ENCODE measurements at places on chromosomes 13 and 19.

- no peak for DNase-seq
Observed at GRCh38 chr19:5676772-5677105, 3.6 kb downstream of the MICOS13 start.

DNA sequence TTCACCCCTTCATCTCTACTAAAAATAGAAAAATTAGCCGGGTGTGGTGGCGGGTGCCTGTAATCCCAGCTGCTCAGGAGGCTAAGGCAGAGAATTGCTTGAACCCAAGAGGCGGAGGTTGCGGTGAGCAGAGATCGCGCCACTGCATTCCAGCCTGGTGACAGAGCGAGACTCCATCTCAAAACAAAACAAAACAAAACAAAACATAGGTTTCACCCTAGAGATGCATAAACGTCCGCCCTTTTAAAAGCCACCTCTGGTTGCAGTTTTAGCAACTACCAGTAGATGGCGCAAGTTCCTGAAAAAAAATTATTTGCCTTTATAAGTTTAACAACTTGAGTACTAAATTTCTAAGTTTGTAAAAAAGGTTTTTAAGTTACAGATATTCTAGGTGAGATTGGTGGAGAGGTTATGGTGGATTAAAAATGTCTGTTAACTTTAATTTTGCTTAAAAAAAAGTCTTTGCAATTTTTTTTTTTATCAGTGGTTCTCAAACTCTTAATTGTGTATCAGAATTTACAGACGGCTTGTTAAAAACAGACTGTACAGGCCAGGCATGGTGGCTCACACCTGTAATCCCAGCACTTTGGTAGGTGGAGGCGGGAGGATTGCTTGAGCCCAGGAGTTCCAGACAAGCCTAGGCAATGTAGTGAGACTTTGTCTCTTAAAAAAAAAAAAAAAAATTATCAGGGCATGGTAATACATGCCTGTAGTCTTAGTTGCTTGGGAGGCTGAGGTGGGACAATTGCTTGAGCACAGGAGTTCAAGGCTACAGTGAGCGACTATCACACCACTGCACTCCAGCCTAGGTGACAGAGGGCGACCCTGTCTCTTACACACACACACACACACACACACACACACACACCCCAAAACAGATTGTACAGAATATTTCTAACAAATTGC, 42.1 kb downstream of the NAA16 start:
- DNase-seq, result no peak

DNA sequence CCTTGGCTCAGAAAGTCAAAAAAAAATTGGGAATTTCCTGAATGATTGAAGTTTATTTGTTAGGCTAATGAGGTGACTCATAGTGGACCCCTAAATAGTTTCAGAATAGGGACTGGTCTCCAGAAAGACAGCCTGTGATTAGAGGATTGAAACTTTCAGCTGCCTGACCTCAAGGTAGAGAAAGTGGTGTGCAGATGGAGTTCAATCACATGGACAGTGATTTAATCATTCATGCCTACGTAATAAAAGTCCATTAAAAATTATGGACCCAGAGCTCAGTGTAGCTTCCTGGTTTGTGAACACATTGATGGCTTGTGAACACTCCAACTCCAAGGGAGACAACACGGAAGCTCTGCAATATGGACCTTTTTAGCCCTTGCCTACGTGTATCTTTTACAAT, 533.2 kb upstream of the PCDH9 start:
- no peak for DNase-seq

DNA sequence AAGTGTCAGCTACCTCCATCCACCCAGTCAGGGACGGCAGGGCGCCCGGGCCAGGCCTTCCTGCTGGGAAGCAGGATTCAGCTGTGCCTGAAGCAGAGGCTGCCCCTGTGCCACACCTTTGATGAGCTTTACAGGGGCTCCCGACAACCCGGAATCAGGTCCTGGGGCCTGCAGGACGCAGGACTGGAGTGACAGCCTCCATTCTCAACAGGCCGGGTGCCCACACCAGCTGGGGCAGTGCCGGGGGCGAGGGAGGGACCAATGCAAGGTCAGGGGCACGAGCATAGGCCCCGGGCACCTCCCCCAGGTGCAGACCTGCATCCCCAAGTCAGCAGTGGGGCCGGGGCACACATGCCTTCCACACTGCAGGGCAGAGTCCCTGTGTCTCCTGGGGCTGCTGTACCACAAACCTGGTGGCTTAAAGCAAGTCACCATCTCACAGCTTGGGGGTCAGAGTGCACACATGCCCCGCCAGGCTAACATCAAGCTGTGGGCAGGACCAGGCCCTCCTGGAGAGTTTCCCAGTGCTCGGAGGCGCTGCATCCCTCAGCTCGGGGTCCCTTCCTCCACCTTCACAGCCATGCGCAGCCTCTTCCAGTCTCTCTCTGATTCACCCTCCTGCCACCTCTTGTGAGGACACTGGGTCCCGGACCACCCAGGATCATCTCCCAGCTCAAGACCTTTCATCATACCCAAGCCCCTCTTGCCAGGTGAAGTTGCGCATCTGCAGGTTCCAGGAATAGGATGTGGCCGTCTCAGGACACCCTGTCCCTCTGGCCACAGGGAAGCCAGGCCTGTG, 13.4 kb downstream of the UBXN6 start:
- no peak for DNase-seq

GRCh38 chr19:52248241-52248640, 21.1 kb upstream of the ZNF766 start:
- no peak for DNase-seq

DNA sequence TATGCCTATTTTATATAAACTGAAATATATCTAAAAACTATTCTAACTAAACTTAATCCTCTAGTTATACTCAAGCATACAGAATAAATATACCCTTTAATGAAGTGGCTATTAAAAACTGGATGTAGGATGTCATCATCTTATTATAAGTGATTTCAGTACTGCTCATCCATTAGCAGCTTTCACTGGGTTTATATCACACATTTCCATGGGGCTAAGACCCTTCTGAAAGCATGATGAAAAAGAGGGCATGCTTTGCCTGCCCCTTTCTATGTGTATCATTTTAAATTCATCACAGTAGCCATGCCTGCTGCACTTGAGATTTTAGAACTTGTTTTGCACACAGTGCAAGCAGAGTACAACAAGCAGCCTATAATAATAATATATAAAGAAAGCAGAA, 477.5 kb downstream of the SLITRK6 start:
- DNase-seq, result no peak
